ENCODE measurements at places on chromosomes 6 and 20.

GRCh38 chr6:164097551-164098398, 683.3 kb downstream of the QKI start:
- no peak for DNase-seq

DNA sequence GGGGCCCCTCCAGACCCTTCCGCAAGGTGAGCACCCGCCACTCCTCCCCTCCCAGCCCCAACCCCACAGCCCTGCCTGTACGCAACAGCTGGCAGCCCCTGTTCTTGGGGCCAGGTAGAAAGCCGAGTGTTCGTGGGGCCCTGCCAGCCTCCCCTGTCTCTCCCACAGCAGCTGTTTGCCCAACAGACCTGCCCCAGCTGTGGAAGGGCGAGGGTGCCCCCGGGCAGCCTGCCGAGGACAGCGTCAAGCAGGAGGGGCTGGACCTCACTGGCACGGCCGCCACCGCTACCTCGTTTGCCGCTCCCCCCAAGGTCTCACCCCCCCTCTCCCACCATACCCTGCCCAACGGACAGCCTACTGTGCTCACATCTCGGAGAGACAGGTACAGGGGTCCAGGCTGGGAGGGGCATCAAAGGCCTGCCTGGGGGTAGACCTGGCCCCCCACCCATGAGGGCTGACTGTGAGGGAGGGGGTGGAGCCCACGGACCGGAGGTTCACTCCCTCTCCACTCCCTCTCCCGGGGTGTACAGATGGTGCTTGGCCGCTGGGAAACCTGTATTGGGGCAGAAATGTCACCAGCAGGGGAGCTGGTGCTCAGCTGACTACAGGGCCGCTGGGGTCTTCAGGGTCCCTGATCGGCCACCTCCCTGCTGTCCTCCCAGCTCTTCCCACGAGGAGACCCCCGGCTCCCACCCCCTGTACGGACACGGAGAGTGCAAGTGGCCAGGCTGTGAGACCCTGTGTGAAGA, 41.1 kb downstream of the FOXP4 start:
- DNase-seq = no peak

- no peak for DNase-seq
Measured at GRCh38 chr6:10084111-10084986, 330.5 kb downstream of the TFAP2A start.

- DNase-seq = no peak
Measured at GRCh38 chr6:106569428-106569827, 59.9 kb downstream of the RTN4IP1 start.

DNA sequence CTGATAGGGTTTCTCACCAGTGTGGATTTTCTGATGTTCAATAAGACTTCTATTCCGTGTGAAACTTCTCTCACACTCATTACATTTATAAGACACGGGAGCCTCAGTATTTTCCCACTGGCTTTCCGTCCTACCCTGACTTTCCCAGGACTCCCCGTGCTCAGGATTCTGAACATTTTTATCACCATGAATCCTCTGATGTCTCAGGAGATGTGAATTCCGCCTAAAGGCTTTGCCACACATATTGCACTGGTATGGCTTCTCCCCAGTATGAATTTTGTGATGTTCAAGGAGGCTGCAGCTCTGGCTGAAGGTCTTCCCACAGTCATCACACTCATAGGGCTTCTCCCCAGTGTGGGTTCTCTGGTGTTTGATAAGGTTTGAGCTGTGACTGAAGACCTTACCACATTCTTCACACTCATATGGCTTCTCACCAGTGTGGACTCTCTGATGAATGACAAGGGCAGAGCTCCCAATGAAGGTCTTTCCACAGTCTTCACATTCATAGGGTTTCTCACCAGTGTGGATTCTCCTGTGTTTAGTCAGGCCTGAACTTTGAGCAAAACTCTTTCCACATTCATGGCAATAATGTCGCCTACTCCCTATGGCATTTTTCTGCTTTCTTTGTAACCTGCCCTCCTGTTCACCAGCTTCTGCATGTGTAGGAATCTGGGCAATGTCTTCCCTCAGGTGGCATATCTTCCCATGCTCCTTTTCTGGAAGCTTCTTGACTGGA, 6.7 kb downstream of the ZKSCAN4 start:
- no peak for DNase-seq

DNA sequence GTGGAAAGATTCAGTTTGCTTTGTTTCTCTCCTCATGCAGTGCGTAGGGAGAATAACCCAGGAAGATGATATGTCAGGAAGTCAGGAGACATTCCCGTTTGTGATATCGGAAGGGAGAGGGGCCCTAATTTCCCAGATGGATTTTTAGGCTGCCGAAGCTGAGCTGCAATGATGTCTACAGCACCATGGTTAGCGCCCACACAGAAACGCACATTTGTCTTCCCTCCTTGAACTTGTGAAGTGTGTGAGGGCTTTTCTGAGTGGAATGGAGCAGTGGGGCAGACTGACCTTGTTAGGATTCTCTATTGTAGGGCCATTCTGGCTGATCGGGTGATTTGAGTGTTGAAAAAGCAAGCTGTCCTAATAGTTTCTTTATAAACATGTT, 191.3 kb upstream of the ARG1 start:
- no peak for DNase-seq

GRCh38 chr6:13384506-13384905, 56.2 kb upstream of the TBC1D7 start:
- no peak for DNase-seq

- DNase-seq = peak; percentile 48
Measured at GRCh38 chr20:58308680-58309527, 611 bp upstream of the RAB22A start.

DNA sequence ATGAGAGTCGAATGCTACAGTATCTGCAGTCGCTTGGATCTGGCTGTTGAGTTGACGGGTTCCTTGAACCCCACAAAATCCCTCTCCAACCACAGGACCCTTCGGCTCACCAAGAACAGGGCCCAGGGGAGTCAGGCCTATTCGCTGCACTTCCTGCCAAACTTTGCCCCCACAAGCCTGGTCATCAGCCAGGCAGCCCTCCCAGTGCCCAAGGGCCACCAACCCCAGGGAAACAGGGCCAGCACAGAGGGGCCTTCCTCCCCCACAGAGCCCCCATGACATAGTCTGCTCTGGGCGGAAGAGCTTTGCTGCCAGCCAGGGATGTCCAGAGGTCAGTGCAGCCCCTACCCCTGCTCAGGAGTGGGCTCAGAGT, 34.5 kb upstream of the MRGBP start:
- no peak for DNase-seq

DNA sequence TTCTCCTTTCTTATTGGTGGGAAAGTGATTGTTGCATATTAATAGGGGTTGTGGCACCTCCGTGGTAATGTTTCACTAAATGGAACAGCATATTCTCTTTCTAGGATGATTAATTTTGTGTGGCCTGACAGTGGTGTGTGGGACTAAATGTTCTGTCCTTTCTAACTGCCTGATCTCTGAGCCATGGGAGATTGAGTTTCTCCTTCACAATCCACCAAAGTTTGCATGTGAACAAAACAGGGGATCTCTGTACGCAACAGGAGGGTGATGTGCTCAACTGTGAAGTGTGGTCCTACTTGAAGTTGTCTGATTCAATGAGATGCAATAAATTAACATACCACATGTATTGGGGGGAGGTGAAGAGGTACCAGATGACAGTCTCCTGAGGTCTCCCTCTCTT, 19.3 kb downstream of the BCAS1 start:
- DNase-seq = no peak

GRCh38 chr6:134621858-134622257, 303.9 kb upstream of the SGK1 start:
- peak; percentile 11 for DNase-seq

GRCh38 chr20:24696396-24696795, 227.0 kb downstream of the SYNDIG1 start:
- no peak for DNase-seq

DNA sequence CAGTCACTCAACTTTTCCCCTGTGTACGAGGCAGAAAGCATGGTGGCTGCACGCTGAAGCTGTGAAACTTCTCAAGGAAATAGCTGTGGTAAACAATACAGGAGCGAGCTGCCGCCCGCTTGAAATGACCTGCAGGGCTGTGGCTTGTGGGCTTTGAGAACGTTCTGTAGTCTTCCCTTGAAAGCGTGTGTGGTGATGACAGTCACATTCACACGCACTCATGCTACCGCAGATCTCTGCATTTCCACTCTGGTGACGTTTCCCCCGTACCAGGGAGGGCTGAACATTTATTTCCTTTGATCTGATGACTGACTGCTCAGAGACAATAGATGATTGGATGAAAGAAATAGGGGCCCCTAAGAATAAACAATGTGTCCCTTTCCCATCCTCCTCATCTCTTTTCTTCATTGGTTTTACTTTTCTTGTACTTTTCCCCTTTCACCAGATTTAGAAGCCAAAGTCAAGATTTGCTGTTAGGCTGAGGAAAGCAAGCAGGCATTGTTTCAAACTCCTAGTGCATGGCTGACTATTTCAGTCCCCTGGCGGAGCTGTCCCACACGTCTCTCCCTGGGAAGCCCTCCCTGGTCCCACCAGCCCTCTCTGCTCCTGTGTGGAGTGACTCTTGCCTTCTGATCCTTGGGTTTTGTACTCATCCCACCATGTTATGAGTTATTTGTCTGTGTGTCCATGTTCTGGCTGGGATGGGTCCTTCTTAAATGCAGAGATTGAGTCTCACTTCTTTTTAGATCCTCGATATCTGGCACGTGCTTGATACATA, 3.9 kb downstream of the SYTL3 start:
- peak; percentile 74 for DNase-seq

DNA sequence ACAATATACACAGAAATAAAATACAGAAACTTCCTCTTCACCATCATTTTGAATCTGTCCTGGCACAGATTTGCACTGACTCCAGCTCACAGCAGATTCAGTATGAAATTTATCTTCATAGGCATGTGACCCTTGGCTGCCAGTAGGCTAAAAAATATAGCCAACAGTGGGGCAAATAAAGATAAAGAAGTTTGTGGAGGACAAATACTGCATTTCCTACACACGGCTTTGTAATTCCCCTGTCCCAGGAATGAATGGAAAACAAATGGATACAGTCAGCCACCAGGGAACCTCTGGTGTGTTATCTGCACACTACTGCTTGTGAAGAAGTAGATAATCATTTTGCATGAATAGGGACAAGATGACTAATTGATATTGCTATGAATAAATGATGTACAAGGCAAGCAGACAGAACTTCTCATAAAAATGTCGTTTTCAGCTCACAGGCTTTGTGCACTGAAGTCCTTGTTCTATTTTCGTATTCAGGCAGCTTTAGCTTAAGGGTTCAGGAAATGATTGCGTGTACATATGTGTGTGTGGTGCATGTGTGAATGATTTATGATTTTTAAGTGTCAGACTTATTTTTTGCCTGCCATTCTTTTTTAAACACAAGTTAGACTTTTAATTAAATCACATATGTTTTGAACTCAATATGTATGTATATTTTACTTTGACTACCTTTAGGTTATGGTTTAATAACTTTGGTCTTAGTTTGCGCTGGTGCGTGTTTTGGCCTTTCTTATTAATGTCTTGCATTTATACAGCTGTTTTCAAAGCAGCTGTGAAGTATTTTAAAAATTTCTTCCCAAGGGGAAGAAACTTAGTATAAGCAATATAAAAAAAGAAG, 543.8 kb upstream of the JAG1 start:
- no peak for DNase-seq

GRCh38 chr6:110746680-110747079, 68.6 kb downstream of the CDK19 start:
- no peak for DNase-seq

GRCh38 chr20:5835321-5835821, 85.2 kb downstream of the SHLD1 start:
- no peak for DNase-seq

GRCh38 chr6:48183178-48183577, 72.2 kb upstream of the PTCHD4 start:
- DNase-seq = no peak

All from transverse colon (tissue), 4 donors.